Activated naive CD8-positive, alpha-beta T cell treated with anti-CD3 and anti-CD28 coated beads, Interleukin-2, amount 50 U/mL, for 24 hours (primary cell): ENCODE measurements at places on chromosomes 2 and 18.

GRCh38 chr18:54734059-54734458 is 94.2 kb upstream of the RAB27B start:
- no peak for DNase-seq

DNA sequence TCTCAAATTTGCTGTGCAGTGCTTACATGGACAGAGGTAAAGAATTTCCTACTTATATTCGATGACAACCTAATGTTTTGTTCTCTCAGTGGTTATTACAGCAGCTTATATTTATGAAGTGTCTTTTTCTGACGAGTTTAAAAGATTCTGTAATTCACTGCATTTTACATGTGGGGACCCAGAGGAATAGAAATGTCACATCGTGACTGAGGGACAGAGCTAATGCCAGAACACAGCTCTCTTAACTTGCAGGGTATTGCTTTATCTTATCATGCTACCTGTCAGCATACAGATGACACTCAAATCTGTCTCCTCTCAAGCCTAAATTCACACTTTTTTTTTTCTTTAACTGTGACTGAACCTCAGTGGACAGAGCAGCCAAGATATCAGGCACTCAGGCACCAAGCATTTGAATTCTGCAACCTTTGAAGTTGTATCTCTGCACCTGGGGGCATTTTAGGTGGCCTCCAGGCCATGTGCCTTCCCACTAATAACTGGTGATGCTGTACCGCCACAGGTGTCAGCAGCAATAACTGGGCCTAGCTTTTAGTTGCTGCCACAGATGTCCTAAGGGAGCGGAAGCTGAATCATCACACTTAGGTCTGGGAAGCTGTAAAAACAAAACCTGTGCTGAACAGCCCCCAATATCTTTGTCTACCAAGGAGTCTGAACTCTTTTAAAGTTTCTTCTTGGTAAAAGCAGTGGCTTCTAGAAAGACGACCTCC is 315.8 kb upstream of the NRP2 start:
- DNase-seq, result no peak

GRCh38 chr2:56757884-56758545 is 574.2 kb downstream of the CCDC85A start:
- DNase-seq, result no peak

GRCh38 chr2:11410101-11410500 is 55.9 kb downstream of the E2F6 start:
- no peak for DNase-seq

- DNase-seq, result no peak
Observed at GRCh38 chr2:71800106-71800809, 346.9 kb downstream of the DYSF start.

DNA sequence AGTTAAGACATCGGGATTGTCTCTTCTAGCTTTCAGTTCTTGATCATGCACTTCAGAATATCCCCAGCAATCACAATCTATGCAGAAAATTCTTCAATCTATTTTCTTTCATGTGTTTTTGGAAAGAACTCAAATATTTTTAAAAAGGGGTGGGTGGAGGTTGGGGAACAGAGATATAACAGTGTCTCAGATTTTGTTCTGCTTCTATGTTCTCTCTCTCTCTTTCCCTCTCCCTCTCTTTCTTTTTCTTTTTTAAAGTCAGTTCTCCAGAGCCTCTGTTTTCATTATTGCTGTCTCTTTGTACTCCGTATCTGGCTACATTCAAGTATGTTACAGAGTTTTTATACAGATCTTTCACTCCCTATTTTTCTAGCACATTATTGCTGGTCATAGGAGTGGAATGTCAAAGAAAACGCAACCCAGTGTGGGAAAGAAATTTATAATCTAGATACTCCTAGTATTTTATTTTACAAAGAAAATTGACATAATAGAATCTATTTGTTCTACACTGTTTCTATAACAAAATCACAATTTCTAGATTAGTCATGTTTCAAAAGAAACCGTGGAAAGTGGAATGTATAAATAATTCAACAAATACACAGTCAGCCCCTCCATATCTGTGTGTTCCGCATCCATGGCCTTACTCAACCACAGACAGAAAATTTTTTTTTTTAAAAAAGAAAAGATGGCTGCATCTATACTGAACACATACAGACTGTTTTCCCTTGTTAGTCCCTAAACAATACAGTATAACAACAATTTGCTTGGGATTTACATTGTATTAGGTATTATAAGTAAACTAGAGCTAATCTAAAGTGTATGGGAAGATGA is 11.2 kb upstream of the NEMP2 start:
- DNase-seq, result no peak

- DNase-seq, result no peak
Observed at GRCh38 chr2:74772046-74772445, 61.9 kb upstream of the HK2 start.

DNA sequence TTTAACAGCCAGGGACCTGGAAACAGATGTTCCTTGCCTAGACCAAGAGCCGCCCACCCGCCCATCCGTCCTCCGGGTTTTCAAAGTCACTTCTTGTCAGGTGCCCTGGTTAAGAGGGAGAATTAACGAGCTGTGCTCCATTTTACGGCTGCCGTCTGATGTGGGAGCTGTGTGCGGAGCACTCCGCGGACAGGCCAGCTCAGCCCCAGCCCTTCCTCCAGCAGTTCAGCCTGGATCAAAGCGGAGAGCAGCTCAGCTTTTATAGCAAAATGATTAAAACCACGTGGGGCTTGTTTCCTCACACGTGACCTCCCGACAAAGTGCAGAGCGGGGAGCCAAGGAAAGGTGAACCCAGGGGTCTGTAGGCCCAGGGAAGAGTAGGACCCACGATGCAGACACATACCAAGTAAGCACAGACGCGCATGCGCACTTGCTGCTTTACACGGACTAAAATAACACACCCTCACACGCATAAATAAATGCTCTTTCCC is 46.1 kb upstream of the PKDCC start:
- no peak for DNase-seq

- DNase-seq, result no peak
Observed at GRCh38 chr18:79555885-79556284, 123.7 kb upstream of the CTDP1 start.
